NCI-H187 (cell line): ENCODE measurements at places on chromosomes 4 and X.

DNA sequence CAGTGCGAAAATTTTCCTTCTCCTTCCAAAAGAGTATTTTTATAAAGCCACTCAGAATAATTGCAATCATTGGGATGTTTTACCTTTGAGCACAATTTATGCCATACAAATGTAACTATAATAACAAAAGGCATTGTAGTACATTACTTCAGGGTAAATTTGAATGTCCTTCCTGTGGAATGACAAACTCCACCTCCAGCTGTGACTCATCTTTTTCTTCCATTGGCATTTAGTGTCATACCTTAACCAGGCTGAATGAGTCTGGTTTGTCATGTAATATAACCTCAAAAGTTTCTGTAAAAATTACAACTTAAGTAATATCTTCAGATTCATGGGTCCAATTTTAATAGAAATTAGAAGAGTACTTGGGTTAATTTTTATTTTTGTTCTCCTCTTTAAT is 93.3 kb downstream of the TMEM47 start:
- no peak for DNase-seq

DNA sequence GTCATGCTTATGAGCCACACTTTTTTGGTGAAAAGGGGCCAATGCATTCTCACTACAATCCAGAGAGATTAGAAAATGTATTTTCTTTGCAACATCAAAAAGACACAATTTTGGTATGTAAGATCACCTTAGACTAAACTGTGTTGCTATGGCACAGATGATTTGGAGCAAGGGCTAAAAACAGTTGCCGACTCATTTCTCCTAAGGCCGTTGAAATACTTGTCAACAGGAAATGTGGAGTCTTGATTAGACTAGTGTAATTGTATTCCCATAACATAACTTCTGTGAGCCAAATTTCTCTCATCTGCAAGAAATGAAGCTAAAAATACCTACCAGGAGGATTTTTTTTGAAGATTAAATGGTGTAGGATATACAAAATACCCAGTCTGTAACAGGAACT is 2547.7 kb downstream of the ARAP2 start:
- DNase-seq = no peak

- no peak for DNase-seq
These were observed 950.9 kb upstream of the NDST4 start for GRCh38 chr4:116064331-116064730.

DNA sequence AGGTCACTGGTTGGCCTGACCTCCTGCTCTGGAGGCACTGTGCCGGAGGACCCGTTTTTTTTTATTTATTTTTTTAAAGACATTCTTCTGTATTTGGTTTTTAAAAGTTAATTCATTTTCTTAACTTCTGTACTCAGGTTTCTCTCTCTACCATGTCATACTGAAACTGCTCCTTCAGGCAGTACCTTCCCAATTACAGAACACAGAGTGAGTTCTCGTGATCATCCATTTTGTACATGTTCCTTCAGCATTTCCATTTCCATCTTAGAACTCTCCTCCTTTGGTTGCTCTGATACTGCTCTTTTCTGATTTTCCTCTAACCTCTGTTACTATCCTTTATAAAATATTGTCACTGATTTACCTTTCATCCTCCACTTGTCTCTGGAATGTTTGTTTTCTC is 17.9 kb downstream of the UBE2K start:
- DNase-seq = no peak

DNA sequence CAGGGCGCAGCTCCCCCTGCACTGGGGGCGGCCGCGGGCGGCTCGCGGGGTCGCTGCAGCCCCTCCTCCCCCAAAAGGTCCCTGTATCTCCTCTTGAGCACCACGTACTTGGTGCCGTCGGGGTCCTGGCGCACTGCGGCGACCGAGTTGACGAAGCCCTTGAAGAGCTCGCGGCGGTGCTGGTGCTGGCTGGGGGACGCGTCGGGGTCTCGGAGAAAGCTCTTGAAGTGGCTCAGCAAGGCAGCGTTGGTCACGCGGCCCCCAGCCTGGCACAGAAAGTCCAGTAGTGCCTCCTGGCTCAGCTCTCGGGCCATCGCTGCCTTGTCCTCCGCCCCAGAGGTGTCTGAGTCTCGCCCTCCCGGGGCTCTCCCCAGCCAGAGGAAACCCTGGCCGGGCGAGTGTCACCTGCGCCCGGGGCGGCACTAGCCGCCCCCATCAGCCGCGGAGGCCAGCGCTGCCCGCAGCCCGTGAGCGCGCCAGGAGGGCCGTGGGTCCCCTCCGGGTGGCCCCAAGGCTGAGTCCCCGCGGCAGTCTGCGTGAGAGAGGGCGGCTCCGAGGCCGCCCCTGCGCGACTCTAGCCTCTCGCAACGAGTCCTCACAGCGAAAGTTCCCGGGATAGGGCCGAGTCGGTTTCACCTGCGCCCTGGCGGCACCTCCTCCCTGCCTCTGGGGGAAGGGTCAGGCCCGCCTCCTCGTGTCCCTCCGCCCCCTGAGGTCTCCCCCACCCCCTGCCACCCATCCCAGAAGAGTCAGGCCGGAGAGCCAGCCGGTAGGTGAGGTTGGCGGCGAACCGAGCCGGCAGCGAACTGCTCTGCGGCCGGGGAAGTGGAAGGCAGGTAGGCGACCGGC is at the start of gene SOWAHB:
Gene SOWAHB, minus strand, starts transcription at position 609 of the 849 bp plus-strand sequence. Its CDS starts 295 bp downstream, at position 314.
- peak; percentile 53 for DNase-seq

DNA sequence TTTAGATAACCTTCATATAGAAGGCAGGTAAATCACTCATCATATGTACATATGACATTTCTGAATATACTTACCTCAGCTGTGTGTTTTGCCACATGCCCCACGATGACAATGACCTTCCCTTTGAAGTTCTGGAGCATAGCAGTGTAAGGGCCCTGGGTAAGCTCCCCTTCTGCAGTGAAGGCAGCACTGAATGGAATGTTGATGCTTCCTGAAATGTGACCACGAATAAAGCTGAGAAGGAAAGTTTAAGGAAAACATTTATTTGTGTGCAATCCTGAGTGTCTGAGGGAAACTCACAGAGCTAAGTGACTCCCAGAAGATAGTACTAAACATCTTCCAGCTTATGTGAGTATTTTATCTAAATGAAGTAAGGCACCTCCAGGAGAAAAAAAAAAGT is 200.1 kb downstream of the NPNT start:
- DNase-seq = no peak

DNA sequence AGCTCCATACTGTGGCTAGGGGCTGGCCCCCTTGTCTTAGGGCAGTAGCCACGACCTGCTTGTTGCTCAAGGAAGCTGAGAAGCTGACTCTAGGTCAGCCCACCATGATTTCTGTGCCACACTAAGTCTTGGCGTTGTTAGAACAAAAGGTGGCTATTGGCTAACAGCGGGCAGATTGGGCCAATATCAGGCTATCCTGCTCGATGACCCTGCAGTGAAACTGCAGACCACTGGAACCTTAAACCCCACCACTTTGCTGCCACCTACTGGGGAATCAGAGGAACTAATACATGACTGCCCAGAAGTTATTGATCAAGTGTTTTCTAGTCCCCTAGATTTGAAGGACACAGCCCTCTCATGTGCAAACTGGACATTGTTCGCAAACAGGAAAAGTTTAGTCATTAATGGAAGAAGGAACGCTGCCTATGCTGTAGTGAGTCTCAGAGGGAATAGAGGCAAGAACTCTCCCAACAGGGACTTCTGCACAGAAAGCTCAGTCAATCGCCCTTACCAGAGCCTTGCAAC is 17.0 kb upstream of the PAPSS1 start:
- DNase-seq = no peak

DNA sequence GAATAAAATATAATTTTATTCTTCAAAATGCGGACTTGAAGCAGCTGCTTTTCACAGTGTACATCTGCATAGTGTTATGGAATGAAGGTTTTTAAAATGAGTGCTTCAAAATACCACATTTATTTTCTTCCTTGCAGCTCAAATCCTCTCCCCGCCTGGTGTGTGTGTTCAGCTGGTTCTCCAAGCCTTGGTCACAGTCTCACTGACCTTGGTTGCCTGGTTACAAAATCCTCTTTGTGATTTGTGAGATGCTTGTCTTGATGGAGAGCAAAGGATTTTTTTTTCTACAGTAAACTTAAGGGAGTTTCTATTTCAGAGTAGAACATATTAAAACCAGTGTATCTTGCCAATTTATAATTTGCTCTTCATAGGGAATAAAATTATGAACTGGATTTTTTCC is 139.2 kb downstream of the PCDH18 start:
- no peak for DNase-seq

DNA sequence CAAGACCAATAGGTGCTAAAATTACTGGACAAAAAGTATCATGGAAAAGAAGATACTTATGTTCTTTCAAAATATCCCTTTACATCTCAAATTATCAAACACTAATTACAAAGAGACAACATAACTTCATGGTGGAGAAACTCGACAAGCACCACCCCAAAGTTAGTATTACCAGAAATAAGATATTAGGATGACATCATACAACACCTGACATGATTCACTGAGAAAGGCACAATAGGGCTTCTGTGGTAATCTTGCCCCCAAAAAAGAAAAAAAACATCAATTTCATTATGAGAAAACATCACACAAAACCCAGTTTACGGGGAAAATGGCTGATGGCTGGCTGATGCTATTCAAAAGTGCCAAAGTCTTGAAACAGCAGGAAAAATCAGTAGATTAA is 1781.7 kb upstream of the PCDH10 start:
- DNase-seq = no peak

DNA sequence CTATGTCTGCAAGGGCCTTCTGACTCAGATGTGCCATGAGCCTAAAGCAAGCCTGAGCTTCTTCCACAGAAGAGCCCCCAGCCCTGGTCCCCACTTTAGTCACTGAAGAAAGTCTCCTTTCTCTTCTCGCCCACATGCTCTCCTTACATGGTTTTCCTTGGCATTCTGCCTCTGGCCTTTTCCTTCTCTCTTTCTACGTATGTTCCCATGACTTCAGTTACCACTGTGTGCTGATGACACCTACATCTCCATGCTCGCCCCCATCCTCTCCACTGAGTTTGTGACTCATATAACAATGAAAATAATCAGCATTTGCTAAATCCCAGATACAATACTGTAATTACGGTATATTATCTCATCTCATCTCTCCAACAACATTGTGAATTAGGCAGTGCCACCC is 149.3 kb downstream of the AMMECR1 start:
- no peak for DNase-seq
